ENCODE measurements at places on chromosomes 12 and 14.

GRCh38 chr12:92938018-92938417, 8.9 kb upstream of the EEA1 start:
- H3K4me3 ChIP-seq, result no peak overlapping the region
- H3K4me1 ChIP-seq, result no peaks in the 10 kb centered on the region
- no peak for DNase-seq
- no peak overlapping the region for H3K27ac ChIP-seq

DNA sequence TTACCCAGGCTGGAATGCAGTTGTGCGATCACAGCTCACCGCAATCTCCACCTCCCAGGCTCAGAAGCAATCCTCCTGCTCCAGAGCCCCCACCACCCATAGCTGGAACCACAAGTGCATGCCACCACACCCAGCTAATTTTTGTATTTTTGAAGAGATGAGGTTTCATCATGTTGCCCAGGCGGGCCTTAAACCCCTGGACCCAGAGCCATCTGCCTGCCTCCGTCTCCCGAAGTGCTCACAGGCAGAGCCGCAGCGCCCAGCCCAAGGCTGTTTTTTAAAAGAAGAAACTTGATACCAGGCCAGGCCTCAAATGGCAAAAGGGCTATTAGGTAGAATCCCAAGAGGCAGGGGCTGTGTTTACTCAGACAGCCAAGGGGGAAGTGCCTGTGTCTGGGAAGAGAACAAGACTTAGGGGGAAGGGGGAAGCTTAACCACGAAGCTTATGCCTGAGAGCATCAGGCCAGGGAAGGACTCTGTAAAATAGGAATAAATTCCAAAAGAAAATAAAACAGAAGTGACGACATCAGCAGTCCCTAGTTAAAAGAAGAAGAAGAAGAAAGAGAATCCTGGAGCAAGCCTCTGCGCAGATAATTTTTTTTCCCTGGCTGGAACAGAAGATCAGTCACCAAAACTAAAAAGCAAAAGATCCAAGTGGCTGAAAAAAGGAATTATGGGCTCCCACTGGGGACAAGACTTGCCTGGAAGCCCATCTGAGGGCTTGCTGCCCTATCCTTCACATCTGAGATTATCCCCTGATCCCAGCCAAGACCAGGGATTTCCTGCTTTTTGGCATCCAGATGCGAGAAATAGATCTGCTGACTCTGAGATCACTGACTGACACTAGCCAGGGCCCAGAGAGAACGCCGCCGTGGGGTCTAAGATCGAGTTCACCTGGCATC, 170.5 kb downstream of the NDUFA12 start:
- no peaks in the 10 kb centered on the region for H3K27me3 ChIP-seq
- H3K36me3 ChIP-seq, result no peaks in the 10 kb centered on the region
- H3K27ac ChIP-seq, result no peak overlapping the region
- H3K4me1 ChIP-seq, result peaks cover 2% of the 10 kb centered on the region
- DNase-seq, result peak; percentile 88

- H3K4me1 ChIP-seq, result peaks cover 11% of the 10 kb centered on the region
- H3K36me3 ChIP-seq, result no peaks in the 10 kb centered on the region
- DNase-seq, result peak; percentile 79
- H3K27ac ChIP-seq, result no peak overlapping the region
Measured at GRCh38 chr12:2306012-2306411, 253.2 kb downstream of the CACNA1C start.

DNA sequence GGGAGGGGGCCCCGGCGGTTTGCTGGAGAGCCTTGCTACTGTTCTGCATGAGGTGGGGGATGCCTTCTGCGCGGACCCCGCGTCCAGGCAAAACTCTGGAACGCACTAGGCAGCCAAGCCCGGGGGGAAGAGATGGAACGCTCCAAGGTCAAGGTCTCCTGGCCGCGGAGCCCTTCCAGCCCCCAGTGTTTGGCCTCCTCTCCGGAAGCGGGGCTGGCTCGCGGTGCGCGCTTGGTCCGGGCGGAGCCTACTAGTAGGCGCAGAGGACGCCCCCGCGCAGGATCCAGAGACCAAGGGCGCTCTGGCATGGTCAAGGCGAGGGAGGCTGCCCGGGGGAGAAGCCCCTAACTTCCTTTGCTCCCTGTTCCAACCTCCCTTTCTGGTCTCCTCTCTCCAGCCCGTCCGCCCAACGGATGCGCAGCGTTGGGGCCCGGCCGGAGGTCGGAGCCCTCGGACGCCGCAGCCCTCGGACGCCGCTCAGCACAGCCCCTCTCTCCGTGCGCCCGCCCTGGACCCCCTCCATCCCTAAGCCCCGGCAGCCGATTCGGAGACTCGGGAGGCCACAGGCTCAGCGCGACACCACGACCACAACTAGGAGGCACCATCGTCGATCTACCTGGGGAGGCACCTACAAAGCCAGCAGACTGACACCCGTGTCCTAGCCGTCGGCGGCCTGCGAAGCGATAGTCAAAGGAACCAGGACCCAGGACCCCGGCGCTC, 669 bp upstream of the KCNK13 start:
- no peaks in the 10 kb centered on the region for H3K36me3 ChIP-seq
- H3K4me1 ChIP-seq, result no peaks in the 10 kb centered on the region
- peak overlapping the region; percentile 49 for H3K4me3 ChIP-seq
- H3K27me3 ChIP-seq, result peaks cover 3% of the 10 kb centered on the region
- peak; percentile 57 for DNase-seq

- no peaks in the 10 kb centered on the region for H3K36me3 ChIP-seq
- no peak overlapping the region for H3K27ac ChIP-seq
- no peak overlapping the region for H3K4me3 ChIP-seq
- DNase-seq, result no peak
- no peaks in the 10 kb centered on the region for H3K4me1 ChIP-seq
Measured at GRCh38 chr14:91009501-91010152, 50.8 kb downstream of the RPS6KA5 start.

GRCh38 chr14:42804141-42804540, 1197.5 kb downstream of the LRFN5 start:
- no peaks in the 10 kb centered on the region for H3K4me1 ChIP-seq
- DNase-seq, result no peak
- H3K36me3 ChIP-seq, result no peaks in the 10 kb centered on the region
- no peaks in the 10 kb centered on the region for H3K27me3 ChIP-seq

GRCh38 chr14:95510804-95511203, 5.6 kb downstream of the SYNE3 start:
- no peak overlapping the region for H3K27ac ChIP-seq
- H3K36me3 ChIP-seq, result no peaks in the 10 kb centered on the region
- no peaks in the 10 kb centered on the region for H3K27me3 ChIP-seq
- DNase-seq, result peak; percentile 37
- H3K4me1 ChIP-seq, result peaks cover 7% of the 10 kb centered on the region

GRCh38 chr12:61915420-61915819, 344.8 kb upstream of the USP15 start:
- no peak overlapping the region for H3K4me3 ChIP-seq
- no peaks in the 10 kb centered on the region for H3K27me3 ChIP-seq
- no peak overlapping the region for H3K27ac ChIP-seq
- DNase-seq, result no peak
- H3K36me3 ChIP-seq, result no peaks in the 10 kb centered on the region

GRCh38 chr14:92489394-92490238, 24.0 kb upstream of the RIN3 start:
- no peak for DNase-seq
- H3K27me3 ChIP-seq, result no peaks in the 10 kb centered on the region
- H3K36me3 ChIP-seq, result no peaks in the 10 kb centered on the region
- H3K27ac ChIP-seq, result no peak overlapping the region
- no peak overlapping the region for H3K4me3 ChIP-seq

DNA sequence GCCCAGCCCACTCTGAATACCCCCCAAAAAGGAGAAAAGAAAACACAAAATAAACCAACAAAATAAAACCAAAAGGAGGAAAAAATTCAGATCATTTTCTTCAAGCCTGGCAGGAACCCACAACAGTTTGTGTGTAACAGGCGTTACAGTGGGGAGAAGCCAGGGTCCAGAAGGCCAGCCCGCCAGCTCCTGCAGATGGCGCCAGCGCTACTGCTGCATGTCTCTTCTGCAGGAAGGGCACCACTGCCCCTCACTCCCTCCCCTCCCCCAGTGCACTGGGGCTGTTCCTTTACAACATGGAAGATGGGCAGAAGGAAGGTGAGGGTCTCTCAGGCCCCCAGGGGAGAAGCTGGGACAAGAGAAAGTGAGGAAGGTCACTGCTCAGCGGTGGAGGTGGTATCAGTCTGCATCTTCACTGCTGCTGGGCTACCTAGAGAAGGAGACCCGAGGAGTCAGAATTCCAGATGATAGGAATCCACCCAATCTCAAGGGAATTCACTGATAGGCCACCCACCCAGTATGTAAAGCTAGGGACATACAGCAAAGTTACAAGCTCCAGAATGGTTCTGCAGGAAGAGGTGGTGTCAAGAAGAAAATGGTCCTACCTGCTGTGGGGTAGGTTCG, 2.3 kb upstream of the NOP2 start:
- H3K36me3 ChIP-seq, result peaks cover 12% of the 10 kb centered on the region
- no peak overlapping the region for H3K4me3 ChIP-seq
- no peaks in the 10 kb centered on the region for H3K27me3 ChIP-seq
- no peaks in the 10 kb centered on the region for H3K4me1 ChIP-seq
- DNase-seq, result peak; percentile 83

- H3K4me3 ChIP-seq, result no peak overlapping the region
- H3K36me3 ChIP-seq, result peaks cover 9% of the 10 kb centered on the region
- no peaks in the 10 kb centered on the region for H3K27me3 ChIP-seq
- H3K4me1 ChIP-seq, result no peaks in the 10 kb centered on the region
Measured at GRCh38 chr14:20400589-20400964, 12.7 kb downstream of the TEP1 start.

DNA sequence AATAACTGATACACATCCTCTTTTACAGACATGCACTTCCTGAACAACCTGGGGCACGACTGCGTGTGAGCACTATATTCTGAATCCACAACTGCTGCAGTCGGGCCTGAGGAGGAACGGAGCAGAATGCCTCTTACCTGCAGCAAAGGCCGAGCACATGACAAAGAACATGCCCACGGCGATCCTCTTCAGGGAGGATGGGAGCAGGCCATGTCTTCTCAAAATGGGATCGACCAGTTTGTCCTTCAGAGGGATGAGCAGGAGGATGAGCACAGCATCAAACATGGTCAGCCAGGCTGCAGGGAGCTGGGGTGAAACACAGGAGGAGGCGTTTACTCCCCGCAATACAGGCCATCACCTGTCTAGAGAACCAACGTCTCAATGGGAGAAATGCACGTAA, 15.1 kb downstream of the SLC15A4 start:
- no peak overlapping the region for H3K27ac ChIP-seq
- no peaks in the 10 kb centered on the region for H3K4me1 ChIP-seq
- peaks cover 6% of the 10 kb centered on the region for H3K36me3 ChIP-seq
- H3K4me3 ChIP-seq, result no peak overlapping the region
- no peaks in the 10 kb centered on the region for H3K27me3 ChIP-seq

DNA sequence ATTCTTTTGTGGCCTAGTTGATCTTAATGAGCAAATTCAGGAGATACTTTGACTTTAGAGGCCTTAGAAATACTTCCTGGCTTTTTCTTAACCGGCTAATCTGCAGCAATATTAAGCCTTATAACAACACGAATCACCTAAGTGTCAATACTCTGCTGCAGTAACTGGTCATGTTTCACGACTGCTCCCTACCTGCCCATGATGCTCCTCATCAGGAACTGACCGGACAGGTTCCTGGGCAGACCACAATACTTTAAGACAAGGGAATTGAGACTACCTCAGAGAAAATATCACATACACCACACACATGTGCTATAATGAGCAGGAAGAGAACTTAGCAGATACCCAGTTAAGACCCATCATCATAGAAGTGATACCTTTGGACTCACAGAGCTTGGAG, 211.9 kb upstream of the BMP4 start:
- H3K4me3 ChIP-seq, result no peak overlapping the region
- no peak for DNase-seq
- no peaks in the 10 kb centered on the region for H3K4me1 ChIP-seq
- H3K27ac ChIP-seq, result no peak overlapping the region

DNA sequence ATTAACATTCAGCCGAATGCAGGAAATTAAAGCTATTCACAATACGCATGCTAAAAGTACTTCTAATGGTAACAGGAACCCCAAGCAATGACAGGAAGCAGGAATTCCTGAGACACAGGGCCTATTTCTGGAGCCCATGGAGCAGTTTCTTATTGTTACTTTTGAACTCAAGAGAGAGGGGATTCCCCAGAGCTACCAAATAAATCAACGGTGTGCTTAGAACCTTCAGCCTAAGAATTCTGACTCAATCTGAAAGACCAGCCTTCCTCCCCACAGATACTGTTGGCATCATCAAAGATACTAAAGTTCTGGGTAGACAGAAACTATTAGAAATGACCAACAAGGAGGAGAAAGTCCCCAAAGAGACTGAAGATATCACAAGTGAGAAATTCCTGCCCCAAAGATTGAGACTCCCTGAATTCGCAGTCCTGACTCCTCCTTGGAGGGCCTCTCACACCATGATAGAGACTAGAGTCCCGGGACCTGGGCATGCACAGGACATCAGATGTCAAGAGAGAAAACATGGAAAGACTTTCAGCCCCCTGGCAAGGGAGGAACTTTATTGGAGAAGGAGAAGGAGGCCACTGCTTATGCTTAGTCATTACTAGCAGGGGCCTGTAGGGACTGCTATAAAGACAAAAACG, 32.7 kb downstream of the RTRAF start:
- DNase-seq, result no peak
- no peak overlapping the region for H3K27ac ChIP-seq

GRCh38 chr12:913919-914698, 35.4 kb downstream of the RAD52 start:
- H3K27ac ChIP-seq, result peak overlapping the region; percentile 18
- no peak for DNase-seq

DNA sequence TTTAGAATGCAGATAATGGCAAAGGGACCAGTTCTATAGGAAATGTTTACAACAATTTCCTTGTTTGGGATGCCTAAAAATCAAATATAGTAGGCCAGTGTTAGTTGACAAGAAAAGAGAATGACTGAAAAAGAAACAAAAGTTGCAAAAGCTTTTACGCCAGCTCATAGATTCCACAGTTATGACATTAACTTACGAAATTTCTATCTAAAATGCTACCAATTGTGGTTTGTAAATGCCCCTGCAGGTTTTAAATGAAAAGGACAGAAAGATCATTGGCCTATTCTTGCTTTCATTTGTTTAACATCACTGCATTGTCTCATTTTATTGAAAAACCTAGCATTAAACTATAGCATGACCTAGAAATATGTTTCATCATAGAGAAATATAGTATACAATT, 345.8 kb downstream of the CCDC91 start:
- H3K4me3 ChIP-seq, result no peak overlapping the region
- H3K27ac ChIP-seq, result no peak overlapping the region
- no peaks in the 10 kb centered on the region for H3K36me3 ChIP-seq
- H3K4me1 ChIP-seq, result no peaks in the 10 kb centered on the region

- H3K4me1 ChIP-seq, result no peaks in the 10 kb centered on the region
- H3K4me3 ChIP-seq, result no peak overlapping the region
- H3K27me3 ChIP-seq, result no peaks in the 10 kb centered on the region
- no peak overlapping the region for H3K27ac ChIP-seq
- no peaks in the 10 kb centered on the region for H3K36me3 ChIP-seq
Measured at GRCh38 chr12:43760396-43760795, 1.6 kb downstream of the IRAK4 start.

- no peaks in the 10 kb centered on the region for H3K4me1 ChIP-seq
- peak overlapping the region; percentile 52 for H3K27ac ChIP-seq
- H3K27me3 ChIP-seq, result no peaks in the 10 kb centered on the region
- no peak overlapping the region for H3K4me3 ChIP-seq
Measured at GRCh38 chr12:20212658-20213555, 155.4 kb upstream of the PDE3A start.
